ENCODE measurements at places on chromosomes 2 and 18.

DNA sequence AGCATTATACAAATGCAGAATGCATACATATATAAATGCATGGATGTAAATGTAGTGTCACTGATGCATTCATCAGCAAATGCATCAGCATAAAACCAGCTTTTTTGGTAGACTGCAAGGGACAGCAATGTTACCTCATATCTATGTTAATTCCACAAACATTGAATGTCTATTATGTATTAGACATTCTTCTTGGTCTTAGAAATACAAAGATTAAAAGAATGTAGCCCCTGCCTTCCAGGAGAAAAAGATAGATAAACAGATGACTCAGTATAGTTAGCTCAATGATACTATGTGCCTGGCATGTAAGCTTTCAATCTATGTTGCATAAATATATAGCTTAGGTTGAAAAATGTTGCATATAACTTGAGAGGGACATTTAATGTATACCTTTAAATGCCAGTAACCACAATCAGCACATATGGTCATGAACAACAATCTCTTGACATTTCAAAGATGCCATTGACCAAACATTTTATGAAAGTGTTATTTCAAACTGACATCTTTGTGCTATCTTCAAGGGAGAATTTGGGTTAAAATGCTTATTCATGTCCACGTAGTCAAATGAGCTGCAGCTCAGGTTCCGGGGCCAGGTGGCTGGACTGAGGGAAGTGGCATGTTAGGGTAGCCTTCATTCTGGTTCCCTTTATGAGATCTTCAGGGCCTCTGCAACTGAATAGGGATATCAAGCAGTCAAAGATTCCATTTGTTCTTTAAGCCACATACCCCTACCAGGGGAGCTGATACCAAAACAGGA, 45.2 kb upstream of the GCG start:
- no peak for DNase-seq

GRCh38 chr2:126909366-126909765, 10.7 kb downstream of the TEX51 start:
- DNase-seq: no peak

- no peak for DNase-seq
Observed at GRCh38 chr2:32958821-32959220, 12.1 kb downstream of the LTBP1 start.

GRCh38 chr2:10352972-10353371, 50.3 kb downstream of the HPCAL1 start:
- no peak for DNase-seq

GRCh38 chr18:55338978-55339650, 248.9 kb downstream of the TCF4 start:
- DNase-seq: no peak

DNA sequence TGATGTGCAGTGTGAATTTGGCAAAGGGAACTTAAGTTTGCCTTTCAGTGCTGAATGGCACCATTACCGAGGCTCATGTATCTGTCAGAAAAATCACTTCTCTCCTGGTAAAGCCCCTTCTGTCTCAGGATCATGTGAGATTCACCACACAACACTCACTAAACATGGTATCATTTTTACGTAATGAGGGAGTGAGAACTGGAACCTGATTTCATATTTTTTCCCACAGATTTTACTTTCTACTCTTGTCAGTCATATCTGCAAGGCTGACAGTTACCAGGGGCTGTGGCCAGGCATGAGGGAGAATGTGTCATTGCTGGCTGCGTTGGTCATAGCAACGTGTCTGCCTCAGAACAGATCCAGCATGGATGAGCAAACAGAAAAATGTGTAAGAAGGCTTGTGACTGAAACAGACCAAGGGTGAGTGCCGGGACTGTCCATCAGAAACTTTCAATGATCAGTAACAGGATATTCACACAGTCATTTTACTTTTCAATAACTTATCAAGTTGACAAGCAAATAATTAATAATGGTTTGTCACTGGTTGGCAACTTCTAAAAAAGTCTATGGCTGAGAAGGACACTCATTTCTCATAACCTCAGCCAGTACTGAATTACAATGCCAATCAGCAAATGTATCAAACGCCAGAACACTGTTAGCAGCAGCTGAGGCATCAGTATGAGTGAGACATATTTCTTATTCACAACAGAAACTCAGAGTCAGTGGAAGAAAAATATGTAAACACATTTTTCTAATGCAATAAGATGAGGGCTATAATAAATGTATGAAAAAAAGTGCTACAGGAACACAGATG, 100.5 kb downstream of the CDC42EP3 start:
- no peak for DNase-seq

DNA sequence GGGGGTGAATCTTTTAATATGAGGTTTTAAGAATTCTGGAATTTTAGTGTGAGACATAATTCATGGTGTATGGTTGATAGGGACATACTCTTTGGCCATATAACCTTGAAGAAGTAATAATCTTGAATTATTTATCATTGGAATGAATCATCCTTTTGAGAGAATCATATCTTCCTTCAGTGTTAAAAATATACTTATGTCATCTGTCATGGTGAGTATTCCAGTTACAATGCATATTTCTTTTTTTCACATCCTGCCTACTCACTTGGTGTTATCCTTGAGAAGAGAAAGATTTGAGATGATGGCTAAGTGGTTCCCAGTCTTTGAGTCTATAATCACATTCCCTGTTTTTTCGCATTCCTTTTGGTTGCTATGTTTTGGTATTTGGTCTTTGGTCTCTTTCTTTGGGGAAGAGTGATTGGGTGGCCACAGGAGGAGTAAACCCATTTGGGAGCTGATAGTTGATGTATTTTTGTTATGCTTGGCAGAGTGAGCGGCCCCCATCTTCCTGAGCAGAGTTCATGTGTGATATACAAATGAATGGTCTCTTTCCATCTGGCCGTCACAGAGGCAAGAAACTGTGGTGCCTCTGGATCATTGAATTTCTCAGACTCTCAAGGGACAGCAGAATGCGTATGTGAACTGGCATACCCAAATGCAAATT, 21.6 kb downstream of the ASAP2 start:
- no peak for DNase-seq

- no peak for DNase-seq
Observed at GRCh38 chr18:11183637-11184036, 34.3 kb upstream of the PIEZO2 start.

DNA sequence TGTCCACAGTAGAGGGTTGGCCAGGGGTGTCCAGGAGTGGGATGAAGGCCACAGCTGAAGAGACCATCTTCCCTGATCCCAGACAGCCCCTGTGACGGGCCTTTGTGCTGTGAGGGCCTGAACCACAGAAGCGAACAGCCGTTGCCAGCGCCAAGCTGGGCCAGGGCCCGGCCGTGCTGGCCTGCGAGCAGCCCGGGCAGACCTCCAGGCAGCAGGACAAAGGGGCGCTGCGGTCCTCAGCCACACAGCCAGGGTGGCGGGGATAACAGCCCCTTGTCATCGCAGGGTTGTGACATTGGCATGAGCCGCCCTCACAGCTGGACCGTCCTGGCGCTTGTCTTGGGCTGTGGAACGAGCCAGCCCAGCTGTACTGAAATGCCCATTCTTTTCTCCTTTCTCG, 161.1 kb downstream of the FAM210A start:
- DNase-seq: peak; percentile 81

DNA sequence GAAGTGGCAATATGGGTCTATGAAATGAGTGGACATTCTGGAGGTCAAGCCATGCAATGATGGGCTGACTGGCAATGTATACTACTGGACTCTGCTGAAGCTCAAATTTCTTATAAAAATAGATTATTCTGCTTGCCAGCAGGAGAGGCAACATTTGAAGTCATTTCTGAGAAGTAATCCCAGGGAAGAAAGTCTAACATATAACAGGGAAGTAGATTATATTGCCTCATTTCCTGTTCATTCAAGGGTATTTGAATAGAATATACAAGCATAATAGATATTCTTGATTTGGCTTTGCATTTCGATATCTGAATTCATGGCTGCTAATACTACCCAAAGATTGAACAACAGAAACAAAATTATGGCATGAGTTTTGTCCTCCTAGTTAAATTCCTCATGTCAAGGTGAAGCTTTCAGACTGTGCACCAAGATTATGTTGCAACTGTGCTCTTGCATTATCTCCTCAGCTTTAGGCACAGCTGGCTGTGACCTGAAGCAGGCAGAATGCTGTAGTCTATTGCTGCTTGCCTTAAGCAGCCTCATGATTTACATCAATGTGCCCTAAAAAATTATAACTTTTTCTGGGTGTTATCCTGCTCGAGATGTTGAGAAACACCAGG, 13.3 kb upstream of the TMX3 start:
- no peak for DNase-seq

GRCh38 chr18:23189768-23190661, 54.7 kb downstream of the CABLES1 start:
- DNase-seq: no peak

- no peak for DNase-seq
Observed at GRCh38 chr18:36387310-36387709, 89.8 kb downstream of the FHOD3 start.

GRCh38 chr2:68831686-68832232, 39.4 kb downstream of the BMP10 start:
- no peak for DNase-seq

- DNase-seq: no peak
Observed at GRCh38 chr18:67363694-67364093, 152.8 kb downstream of the DSEL start.

DNA sequence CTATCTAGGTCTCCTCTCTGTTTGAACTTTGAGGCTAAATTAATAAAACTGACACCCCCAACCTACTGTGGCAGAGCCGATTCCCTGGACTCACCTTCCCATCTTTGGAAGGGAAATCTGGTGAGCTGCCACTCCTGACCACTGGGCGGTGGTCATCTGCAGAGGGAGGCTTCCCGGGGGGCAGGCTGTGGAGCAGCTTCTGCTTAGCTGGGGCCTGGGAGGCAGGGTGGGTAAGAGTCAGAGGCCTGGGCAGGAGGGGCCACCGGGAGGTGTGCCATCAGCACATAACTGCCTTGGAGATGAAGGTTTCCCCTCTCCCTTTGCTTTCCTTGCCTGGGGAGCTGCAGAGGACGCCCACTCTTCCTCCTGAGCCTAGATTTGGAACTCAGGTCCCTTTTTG, 2.3 kb upstream of the NPPC start:
- no peak for DNase-seq

- no peak for DNase-seq
Observed at GRCh38 chr18:54607213-54608027, 16.4 kb downstream of the DYNAP start.

DNA sequence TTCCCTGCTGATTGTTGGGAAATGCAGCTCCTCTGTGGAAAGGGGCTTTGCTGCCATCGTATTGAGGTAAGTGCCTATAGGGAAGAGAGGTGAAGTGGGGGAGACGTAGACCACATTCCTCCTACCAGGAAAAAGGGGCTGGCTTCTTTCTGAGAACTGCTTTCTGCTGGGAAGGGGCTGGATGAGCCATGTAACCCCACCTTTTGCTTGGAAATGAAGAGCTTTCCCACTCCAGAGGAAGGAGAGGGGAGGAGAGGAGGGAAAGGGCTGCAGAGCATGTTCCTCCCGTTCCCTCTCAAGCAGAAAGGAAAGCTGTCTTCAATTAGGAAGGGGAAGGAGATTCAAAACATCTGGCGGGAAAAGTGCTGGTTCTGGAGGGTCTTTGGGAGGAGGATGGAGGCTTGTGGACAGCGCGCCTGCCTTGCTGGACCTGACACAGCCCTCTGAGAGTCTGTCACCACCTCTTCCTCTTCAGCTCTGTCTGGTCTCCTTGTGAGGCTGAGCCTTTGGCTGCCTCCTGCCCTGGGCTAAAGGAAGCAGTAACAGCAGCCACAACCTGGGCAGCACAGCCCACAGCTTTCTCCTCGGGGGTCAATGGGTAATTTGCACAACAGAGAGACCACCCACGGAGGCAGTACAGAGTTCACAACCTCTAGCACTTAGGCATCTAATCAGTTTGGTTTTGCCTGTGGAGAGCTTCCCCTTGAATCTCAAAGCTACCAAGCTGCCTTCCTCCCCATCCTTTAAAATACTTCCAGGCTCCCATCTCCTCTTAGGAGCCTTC, 410.0 kb upstream of the TNP1 start:
- DNase-seq: no peak

DNA sequence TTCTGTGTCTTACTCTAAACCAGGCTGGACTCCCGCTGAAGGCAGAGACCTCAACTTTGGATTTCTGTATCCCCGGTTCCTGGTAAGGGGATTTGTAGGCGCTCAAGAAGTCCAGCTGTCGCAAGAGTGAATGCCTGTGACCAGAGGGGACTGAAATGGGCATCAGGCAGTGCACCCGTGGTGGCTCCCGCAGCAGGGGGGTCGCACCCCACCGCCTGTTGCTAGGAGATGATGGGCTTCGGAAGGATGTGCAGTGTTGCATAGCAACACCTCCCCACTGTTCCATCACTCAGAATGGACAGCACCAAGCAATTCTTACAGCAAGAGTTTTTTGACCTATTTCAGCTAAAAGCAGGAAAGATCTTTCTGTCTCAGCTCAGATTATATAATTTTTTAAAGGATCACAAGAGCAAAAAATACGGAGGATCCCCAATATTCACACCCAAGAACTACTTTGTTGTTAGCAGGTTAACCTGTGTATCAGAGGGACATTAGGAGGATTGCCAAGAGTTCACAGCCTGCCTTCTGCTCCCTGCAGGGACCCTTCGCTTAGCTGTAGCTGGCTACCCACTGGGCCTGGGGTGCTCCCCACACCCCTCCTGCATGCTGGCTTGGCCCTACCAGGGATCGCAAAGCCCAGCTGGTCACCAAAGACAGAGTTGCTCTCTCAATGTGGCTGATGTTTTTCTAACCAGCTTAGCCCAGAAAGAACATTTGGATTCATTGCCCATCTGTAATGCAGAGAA, 63.8 kb downstream of the SOWAHC start:
- no peak for DNase-seq

- DNase-seq: no peak
Observed at GRCh38 chr18:48080546-48080945, 150.1 kb upstream of the SMAD2 start.

- DNase-seq: no peak
Observed at GRCh38 chr2:21981127-21981526, 857.4 kb downstream of the TDRD15 start.

- DNase-seq: no peak
Observed at GRCh38 chr2:60394463-60394862, 159.0 kb downstream of the BCL11A start.

DNA sequence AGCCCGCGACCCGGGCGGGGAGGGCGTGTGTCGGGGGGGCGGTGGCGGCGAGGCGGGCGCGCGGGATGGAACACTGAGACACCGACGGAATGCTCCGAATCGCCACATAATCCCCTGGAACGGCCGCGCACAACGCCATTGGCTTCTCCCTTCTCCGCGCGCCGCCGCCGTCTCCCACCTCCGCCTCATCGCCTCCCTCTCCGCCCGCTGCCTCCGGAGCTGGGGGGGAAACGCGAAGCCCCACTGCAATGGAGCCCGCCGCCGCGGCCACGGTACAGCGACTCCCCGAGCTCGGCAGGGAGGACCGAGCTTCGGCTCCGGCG, at the start of gene PHLPP1:
TSS of gene PHLPP1 (plus strand) at position 106 of the 323 bp plus-strand sequence. CDS start at position 249, 143 bp downstream.
- DNase-seq: no peak
